Suprapubic skin (tissue), 4 donors: ENCODE measurements at places on chromosomes 12 and 14.
A peak's percentile ranks its signal among the peaks of the same experiment; 100 is the strongest.

DNA sequence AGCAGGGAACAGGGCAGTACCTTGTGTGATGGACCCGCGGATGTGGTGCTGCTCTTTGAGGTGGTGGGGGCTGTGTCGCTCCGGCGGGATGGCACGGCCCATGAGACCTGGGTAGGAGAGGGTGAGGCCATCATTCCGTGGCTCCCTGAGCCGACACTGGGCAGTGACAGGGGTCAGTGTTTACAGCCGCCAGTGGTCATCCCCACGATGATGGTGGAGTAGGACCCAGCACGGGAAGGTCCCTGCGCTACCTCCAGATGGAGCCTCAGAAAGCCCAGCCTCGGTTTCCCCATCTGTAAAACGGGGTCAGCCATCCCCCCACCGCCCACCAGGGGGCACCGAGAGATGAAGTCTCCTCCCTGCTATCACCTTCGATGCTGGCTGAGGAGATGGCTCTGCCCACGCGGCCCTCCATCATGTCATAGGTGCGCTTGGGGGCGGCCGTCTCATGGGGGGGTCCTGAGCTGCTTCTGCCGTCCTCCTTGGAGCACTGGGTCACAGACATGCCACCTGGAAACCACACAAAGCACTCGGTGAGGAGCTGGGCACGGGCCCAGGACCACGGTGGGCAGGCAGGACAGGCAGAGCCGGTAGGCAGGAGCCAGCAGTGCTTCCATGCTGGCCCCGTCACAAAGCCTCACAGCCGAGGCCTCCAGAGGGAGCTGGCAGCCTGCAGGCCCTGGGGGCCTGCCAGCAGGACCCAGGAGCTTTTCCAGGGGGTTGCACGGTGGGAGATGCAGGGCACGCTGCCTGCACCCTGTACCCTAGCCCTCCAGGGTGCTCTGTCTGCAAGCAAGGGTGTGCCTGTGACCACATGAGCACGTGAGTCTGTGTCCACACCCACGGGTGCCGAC is 53.1 kb downstream of the RFLNA start:
- peaks cover 100% of the 10 kb centered on the region for H3K36me3 ChIP-seq
- no peak overlapping the region for H3K4me3 ChIP-seq

GRCh38 chr12:19148860-19149259 is 19.3 kb downstream of the PLEKHA5 start:
- H3K27me3 ChIP-seq = no peaks in the 10 kb centered on the region
- DNase-seq = no peak
- no peaks in the 10 kb centered on the region for H3K36me3 ChIP-seq
- no peak overlapping the region for H3K4me3 ChIP-seq
- no peak overlapping the region for H3K27ac ChIP-seq
- H3K4me1 ChIP-seq = no peaks in the 10 kb centered on the region

GRCh38 chr12:27500546-27500945 is 23.5 kb upstream of the PPFIBP1 start:
- H3K27me3 ChIP-seq = no peaks in the 10 kb centered on the region
- H3K36me3 ChIP-seq = no peaks in the 10 kb centered on the region
- H3K27ac ChIP-seq = no peak overlapping the region
- no peak for DNase-seq

- no peaks in the 10 kb centered on the region for H3K4me1 ChIP-seq
- H3K36me3 ChIP-seq = no peaks in the 10 kb centered on the region
- H3K27ac ChIP-seq = no peak overlapping the region
- H3K27me3 ChIP-seq = no peaks in the 10 kb centered on the region
- no peak for DNase-seq
Observed at GRCh38 chr12:22810036-22810435, 185.1 kb downstream of the ETNK1 start.

- no peaks in the 10 kb centered on the region for H3K27me3 ChIP-seq
- H3K4me1 ChIP-seq = no peaks in the 10 kb centered on the region
- H3K36me3 ChIP-seq = no peaks in the 10 kb centered on the region
- DNase-seq = no peak
- no peak overlapping the region for H3K4me3 ChIP-seq
Observed at GRCh38 chr12:20184514-20184913, 183.8 kb upstream of the PDE3A start.

DNA sequence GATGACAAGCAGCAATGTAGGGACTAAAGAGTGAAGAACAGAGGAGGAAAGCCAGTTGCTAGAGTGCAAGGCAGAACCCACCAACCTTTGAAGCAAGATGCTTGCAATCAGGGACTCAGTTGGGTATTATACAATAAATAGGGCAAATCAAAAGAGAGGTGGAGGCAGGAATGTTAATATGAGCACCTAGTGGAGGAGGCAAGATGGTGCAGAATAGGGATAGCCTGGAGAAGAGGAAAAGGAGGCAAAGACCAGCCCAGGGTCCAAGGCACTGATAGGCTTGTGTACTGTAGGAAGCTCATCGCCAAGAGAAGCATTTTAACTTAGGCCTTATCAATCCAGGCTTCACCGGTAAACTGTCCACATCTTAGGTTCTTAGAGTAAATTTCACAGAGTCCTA is 137.2 kb downstream of the ARMH4 start:
- H3K27ac ChIP-seq = no peak overlapping the region
- no peaks in the 10 kb centered on the region for H3K36me3 ChIP-seq
- no peak for DNase-seq
- H3K4me1 ChIP-seq = no peaks in the 10 kb centered on the region
- H3K27me3 ChIP-seq = no peaks in the 10 kb centered on the region
- no peak overlapping the region for H3K4me3 ChIP-seq

- H3K36me3 ChIP-seq = no peaks in the 10 kb centered on the region
- H3K4me3 ChIP-seq = no peak overlapping the region
- H3K27me3 ChIP-seq = no peaks in the 10 kb centered on the region
- no peaks in the 10 kb centered on the region for H3K4me1 ChIP-seq
- no peak overlapping the region for H3K27ac ChIP-seq
- DNase-seq = no peak
Observed at GRCh38 chr12:28286352-28286751, 96.1 kb downstream of the CCDC91 start.

DNA sequence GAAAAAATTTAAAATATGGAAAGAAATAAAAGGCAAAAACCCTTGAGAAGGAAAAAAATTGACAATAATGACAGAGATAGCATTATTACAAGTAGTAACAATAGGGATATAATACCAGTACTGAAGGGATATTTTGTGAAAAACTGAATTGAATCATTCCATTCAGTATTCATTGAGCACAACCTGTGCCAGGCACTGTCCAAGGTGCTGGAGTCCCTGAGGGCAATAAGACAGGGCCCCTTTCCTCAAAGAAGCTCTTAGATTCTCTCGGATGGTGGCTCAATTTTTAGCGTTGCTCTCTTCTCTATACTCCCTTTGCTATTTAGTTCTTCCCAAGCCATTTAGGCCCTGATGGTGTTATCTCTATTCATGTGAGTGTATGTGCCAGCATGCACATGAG is 34.3 kb upstream of the GAS2L3 start:
- no peak for DNase-seq
- H3K4me1 ChIP-seq = no peaks in the 10 kb centered on the region
- H3K27ac ChIP-seq = no peak overlapping the region
- H3K27me3 ChIP-seq = no peaks in the 10 kb centered on the region

- H3K4me1 ChIP-seq = no peaks in the 10 kb centered on the region
- no peak overlapping the region for H3K27ac ChIP-seq
Observed at GRCh38 chr12:83153177-83153576, 466.5 kb downstream of the TMTC2 start.

DNA sequence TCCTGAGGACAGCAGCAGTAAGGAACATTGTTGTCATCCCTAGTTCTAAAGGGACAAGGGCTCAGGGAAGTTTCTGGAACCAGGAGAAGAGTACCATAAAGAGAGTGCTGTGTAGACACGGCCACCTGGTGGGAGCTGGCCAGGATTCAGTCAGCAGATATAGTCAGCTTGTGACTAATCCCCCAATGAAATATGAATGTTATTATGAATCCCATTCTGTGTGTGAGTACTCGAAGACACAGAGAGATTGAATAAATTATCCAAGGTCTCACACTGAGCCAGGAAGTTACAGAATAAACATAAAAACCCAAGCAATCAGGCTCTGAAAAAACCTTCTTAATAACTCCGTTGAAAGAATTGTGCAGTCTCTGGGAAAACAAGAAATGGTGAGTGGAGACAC is 1359.5 kb downstream of the AACS start:
- H3K27me3 ChIP-seq = no peaks in the 10 kb centered on the region
- H3K4me3 ChIP-seq = no peak overlapping the region
- DNase-seq = no peak
- H3K27ac ChIP-seq = no peak overlapping the region
- H3K36me3 ChIP-seq = no peaks in the 10 kb centered on the region
- no peaks in the 10 kb centered on the region for H3K4me1 ChIP-seq

- peaks cover 81% of the 10 kb centered on the region for H3K27me3 ChIP-seq
- no peak for DNase-seq
- H3K4me1 ChIP-seq = peaks cover 9% of the 10 kb centered on the region
- H3K27ac ChIP-seq = no peak overlapping the region
- H3K4me3 ChIP-seq = no peak overlapping the region
- no peaks in the 10 kb centered on the region for H3K36me3 ChIP-seq
Observed at GRCh38 chr12:1830981-1831963, 10.9 kb downstream of the LRTM2 start.

- no peak for DNase-seq
- H3K27me3 ChIP-seq = no peaks in the 10 kb centered on the region
- H3K4me1 ChIP-seq = peaks cover 2% of the 10 kb centered on the region
Observed at GRCh38 chr12:20426191-20426590, 57.9 kb downstream of the PDE3A start.

DNA sequence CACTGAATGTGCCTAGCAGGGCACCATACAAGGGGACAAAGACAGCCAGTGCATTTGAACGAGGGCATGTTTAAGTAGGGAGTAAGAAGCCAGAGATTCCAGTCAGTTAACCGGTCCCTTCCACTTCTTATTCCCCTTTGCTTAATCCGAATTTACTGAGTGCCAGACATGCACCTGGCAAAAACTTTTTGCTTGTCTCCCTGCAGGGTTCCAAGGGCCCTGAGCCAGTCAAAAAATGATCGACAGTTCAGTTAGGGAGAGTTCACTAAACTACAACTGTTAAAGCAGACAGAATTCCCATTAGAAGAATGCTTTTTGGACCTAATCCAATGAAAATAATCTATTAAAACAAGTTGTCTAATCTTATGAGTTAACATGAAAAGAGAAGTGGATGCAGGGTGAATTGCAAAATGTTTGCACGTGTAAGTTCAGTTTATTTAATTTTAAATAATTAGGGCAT is 193.8 kb downstream of the TMTC2 start:
- H3K4me1 ChIP-seq = peaks cover 6% of the 10 kb centered on the region
- H3K36me3 ChIP-seq = no peaks in the 10 kb centered on the region
- DNase-seq = no peak
- H3K27me3 ChIP-seq = no peaks in the 10 kb centered on the region
- no peak overlapping the region for H3K4me3 ChIP-seq

- H3K27ac ChIP-seq = no peak overlapping the region
- H3K4me3 ChIP-seq = no peak overlapping the region
- H3K27me3 ChIP-seq = peaks cover 2% of the 10 kb centered on the region
- no peaks in the 10 kb centered on the region for H3K36me3 ChIP-seq
- no peaks in the 10 kb centered on the region for H3K4me1 ChIP-seq
Observed at GRCh38 chr14:54813081-54813480, 89.5 kb downstream of the GCH1 start.

- H3K4me1 ChIP-seq = peaks cover 40% of the 10 kb centered on the region
- no peaks in the 10 kb centered on the region for H3K27me3 ChIP-seq
Observed at GRCh38 chr14:60090864-60091519, 731 bp upstream of the PCNX4 start.

GRCh38 chr12:13154831-13155230 is 41.7 kb upstream of the EMP1 start:
- no peaks in the 10 kb centered on the region for H3K27me3 ChIP-seq
- H3K4me3 ChIP-seq = no peak overlapping the region
- no peak for DNase-seq
- H3K4me1 ChIP-seq = peaks cover 33% of the 10 kb centered on the region
- no peaks in the 10 kb centered on the region for H3K36me3 ChIP-seq

DNA sequence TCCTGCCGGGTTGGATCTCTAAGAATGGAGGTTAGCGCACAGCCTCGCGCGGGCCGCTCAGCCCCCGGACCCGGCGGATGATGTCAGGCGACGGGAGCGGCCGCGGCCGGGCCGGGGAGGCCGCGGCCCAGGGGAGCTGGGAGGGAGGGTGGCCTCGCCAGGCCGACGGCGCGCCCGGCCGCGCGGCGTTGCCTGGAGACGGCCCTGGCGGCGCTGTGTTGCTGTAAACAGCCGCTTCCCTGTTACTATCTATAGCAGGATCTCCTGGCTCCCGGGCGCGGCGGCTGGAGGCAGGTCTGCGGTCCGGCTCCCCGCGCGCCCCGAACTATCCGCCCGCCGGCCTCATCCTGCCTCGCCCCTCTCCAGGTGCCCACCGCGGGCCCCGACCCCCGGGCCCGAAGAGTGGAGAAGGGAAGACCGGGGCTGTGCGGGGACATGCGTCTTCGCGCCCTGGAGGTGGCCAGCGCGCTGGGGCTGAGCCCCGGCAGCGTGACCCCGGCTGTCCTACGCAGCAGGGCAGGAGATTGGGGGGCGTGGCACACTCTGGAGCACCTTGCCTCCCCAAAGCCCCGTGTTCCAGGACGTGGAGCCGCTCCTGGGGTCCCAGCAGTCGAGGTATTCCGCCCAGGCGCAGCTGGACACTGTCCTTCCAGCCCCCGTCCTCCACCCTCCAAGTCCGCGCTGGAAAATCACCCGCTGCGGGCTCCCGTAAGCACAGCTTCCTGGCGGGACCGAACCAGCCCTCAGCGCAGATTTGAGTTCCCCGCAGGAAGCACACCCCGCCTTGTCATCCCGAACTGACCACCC is 1.4 kb upstream of the FOS start:
- peak overlapping the region; percentile 98 for H3K4me3 ChIP-seq
- peaks cover 34% of the 10 kb centered on the region for H3K36me3 ChIP-seq

DNA sequence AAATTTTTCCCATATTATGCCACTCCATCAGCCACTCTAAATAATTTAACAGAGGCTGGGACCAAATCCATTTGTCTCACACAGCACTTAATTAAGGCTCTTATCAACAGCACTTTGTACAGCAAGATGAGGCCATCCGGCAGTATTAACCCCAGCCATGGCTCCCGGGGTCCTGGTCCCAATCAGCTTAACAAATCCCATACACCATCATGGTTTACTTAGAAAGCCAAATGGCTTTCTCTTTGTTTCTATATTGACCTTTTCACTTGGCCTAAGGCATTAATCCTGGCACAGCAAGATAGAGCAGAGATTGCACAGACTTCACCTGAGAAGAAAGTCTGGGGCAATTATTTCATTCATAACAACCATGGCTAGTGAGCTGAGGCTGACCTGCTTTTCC is 38.6 kb downstream of the SPTSSA start:
- no peak for DNase-seq
- H3K27me3 ChIP-seq = no peaks in the 10 kb centered on the region
- no peaks in the 10 kb centered on the region for H3K36me3 ChIP-seq
- no peak overlapping the region for H3K4me3 ChIP-seq
- no peak overlapping the region for H3K27ac ChIP-seq
- no peaks in the 10 kb centered on the region for H3K4me1 ChIP-seq

DNA sequence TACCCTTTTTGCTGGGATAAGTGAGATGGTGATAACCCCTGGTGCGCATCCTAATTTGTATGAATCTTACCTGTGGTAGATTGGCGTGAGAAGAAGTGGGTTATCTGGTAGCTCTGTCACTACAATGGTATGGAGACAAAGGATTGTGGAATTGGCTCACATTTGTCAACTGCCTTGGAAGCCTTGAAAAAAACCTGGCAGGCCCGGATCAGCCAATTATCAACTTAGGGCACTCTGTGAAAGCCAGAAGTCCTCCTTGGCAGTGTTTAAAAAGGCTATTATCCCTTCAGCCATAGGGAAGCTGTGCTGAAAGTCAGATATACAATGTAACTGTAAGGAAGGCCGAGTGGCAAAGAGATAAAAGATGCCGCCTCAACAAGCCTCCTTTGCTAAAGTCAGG is 56.5 kb downstream of the WASHC3 start:
- peaks cover 5% of the 10 kb centered on the region for H3K36me3 ChIP-seq
- H3K27me3 ChIP-seq = no peaks in the 10 kb centered on the region
- no peak for DNase-seq

GRCh38 chr14:100703386-100704220 is 23.1 kb upstream of the DLK1 start:
- H3K4me3 ChIP-seq = no peak overlapping the region
- peaks cover 14% of the 10 kb centered on the region for H3K27me3 ChIP-seq
- no peak for DNase-seq
- H3K36me3 ChIP-seq = no peaks in the 10 kb centered on the region
